ENCODE measurements at places on chromosomes 1 and 21.

- peak; percentile 78 for DNase-seq
These were observed 9.2 kb upstream of the SLAMF8 start for GRCh38 chr1:159817276-159818041.

GRCh38 chr1:4674676-4675075, 20.3 kb downstream of the AJAP1 start:
- DNase-seq = no peak

GRCh38 chr1:241666419-241666818, 14.3 kb downstream of the WDR64 start:
- DNase-seq = no peak

DNA sequence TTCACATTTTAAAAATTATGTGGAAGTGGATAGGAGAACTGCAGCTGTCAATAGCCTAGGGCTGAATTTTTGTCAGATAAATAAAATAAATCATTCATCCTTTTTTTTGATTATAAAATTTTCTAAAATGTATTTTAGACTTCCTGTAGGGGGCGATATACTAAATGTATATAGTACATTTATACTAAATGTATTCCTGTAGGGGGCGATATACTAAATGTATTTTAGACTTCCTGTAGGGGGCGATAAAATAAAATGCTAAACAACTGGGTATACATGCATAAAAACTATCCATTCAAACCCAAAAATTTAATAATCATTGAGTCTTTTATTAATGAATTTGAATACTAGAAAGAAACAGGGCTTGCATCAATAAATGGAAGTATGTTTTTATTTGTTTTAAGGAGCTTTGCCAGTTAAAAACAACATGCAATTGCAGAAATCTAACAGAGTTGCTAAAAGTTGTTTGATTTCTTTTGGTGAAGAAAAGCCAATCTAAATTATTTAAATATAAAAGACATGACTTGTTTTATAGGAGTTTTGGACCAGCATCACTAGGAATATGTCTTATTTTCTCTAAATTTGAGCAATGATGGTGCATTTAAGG, 31.4 kb downstream of the CLCA1 start:
- DNase-seq = no peak

DNA sequence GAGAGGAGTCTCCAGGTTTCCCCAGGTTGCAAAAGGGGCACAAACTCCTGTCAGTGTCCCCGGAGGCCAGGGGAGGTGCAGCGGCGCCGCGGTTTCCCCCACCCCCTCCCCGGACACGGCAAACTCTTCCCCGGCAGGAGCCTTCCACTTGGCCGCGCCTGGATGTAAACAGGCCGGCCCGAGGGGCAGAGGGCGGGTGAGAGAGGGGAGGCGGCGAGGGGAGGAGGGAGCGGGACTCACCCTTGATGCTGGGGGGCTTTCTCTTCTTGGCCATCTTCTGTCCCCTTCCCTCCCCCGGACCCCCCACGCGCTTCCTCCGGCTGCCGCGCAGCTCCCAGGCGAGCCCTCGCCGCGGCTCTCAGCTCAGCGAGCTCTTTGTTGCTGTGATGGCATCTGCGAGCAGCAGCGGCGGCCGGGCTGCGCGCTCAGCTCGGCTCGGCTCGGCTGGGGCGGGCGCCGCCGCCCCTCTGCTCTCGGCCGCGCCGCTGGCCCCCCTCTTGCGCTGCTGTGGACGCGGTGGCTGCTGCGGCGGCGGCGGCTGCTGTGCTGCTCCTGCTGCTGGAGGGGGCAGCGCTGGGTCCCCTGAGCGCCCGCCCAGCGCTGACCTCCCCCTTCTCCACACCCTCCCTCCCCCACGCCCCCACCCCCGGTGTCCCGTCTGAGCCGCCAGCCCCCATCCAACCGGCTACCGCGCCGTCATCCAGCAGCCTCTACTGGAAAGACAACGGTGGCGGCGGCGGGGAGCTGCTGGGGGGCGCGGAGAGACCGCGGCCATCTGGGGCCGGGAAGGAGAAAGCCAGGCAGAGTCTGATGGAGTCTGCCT, 4.9 kb upstream of the SLC44A5 start:
- no peak for DNase-seq

- DNase-seq = no peak
These were observed 7.4 kb downstream of the CLCC1 start for GRCh38 chr1:108955881-108956280.

GRCh38 chr1:8821084-8821483, 3.6 kb upstream of the RERE start:
- no peak for DNase-seq

DNA sequence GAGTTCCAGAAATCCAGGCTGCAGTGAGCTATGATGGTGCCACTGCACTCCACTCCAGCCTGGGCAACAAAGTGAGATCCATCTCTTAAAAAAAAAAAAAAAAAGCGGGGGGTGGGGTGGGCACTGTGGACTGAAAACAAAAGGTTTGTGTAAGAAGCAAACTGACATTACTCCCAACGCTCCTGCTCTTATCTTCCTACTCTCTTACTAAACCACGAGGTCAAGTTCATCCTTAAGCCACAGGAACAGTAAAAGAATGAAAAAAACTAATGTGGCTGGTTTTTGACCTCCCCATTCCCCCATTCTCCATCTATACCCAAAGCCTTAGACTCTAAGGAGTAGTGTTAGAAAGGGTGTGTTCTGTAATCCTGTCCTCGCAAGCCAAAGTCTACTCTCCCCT, 30.8 kb downstream of the TFAP2E start:
- no peak for DNase-seq

GRCh38 chr1:77348549-77348948, 66.7 kb downstream of the AK5 start:
- DNase-seq = no peak

GRCh38 chr1:220094016-220094911, at the start of gene IARS2:
Gene IARS2 (plus strand): TSS chr1:220094132. CDS start chr1:220094217, 85 bp downstream.
- DNase-seq = peak; percentile 85

DNA sequence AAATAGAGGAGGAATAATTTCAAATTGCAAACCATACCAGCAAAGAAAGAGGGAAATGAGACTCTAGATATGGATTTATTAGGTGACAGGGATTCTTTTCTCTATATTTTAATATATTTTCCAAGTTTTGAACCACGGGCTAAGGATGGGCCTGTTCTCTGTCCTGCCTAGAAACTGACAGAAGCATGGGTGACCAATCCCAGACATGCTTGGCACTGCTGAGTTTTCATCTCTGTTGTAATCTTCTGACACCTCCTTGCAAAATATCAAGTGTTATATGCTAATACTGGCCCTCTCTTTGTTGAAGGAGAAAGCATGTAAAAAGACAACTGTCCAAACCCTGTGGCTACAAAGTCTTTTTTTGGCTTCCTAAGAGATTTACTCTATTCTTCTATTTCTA, 774 bp upstream of the ANGPTL7 start:
- DNase-seq = no peak

- DNase-seq = no peak
These were observed 30.5 kb upstream of the FASLG start for GRCh38 chr1:172628401-172628800.

GRCh38 chr1:196377811-196378210, 230.4 kb downstream of the KCNT2 start:
- DNase-seq = no peak

- DNase-seq = no peak
These were observed 112.1 kb upstream of the SLC45A1 start for GRCh38 chr1:8205771-8206170.

GRCh38 chr1:82343381-82343780, 542.6 kb downstream of the ADGRL2 start:
- no peak for DNase-seq

GRCh38 chr1:155051777-155052398, 772 bp downstream of the ADAM15 start:
- no peak for DNase-seq

- DNase-seq = no peak
These were observed 30.3 kb downstream of the TCP10L start for GRCh38 chr21:32554832-32555638.

GRCh38 chr1:241637046-241637590, 3.1 kb downstream of the CHML start:
- no peak for DNase-seq

- peak; percentile 74 for DNase-seq
These were observed 922.1 kb downstream of the AMY1C start for GRCh38 chr1:104671684-104672353.

DNA sequence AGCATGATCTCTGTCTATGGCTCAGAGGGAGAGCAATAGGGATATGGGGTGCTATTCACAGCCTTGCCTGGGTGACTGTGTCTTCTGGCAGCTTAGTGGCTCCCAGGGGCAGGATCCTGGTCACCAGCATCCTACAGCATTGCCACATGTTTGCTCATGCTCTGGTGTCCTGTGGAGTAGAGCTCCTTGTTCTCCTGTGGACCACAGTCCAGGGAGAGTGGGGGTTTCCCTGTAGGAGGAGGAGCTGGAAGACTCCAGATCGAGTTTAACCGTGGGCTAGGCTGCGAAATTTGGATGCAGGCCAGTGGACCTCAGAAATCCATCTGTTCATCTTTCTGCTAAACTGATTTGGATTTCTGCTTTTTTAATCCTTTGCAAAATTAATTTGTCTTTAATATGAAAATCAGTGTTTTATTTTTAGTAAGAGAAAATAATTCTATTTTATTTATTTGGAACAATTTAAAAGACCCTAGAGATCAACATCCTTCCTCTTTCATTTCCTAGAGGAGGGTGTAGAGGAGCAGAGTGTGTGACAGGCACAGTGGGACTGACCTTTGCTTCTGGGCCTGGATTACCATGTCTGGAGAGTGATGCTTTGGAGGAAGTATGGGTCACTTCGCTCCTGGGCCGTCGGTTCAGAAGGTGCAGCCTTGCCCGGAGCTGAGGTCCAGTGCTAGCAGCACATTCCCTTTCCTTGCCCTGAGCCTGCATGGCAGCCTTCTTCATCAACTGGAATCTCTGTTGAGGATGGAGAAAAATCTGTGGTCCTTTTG, 17.4 kb downstream of the ADARB1 start:
- DNase-seq = no peak
